ENCODE measurements at places on chromosomes 16 and 17.
A peak's percentile ranks its signal among the peaks of the same experiment; 100 is the strongest.

DNA sequence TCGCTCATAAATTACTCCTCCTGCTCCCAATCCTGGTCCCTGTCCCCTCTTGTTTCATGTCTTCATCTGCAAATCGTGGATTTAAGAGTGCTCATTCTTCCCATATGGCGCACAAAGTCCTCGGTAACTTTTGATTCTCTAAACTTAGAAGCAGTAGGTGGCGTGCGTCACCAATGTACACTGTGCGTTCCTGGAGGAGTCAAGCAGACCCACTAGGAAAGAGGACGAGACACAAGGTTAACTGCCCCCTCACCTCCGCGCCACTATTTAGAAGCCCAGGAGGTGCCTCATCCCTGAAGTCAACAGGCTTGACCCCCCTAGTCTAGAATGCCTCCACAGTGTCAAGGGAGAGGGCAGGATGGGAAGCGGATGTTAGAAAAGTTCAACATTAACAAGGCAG is 2.9 kb downstream of the SLC13A5 start:
- DNase-seq = no peak

DNA sequence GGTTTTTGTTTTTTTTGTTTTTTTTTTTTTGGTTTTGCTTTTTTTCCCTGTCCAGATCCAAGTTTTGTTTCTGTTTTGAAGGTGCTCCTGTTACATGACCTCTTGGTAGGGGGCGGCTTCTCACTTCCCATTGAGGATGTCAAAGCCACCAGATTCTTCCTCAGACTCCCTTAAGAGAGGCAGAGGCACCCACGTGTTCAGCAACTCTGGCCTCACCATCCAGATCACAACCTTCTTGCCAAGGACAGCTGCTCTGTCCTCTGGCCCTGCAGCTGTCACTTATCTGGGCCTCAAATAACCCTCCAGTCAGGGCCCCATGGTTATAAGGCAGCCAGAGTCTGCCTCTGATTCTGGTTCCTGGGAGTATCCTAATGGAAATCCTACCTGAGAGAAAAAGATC is 208.5 kb downstream of the STX8 start:
- DNase-seq = no peak

GRCh38 chr16:27538528-27538927 is 11.2 kb downstream of the GTF3C1 start:
- no peak for DNase-seq

GRCh38 chr17:38875477-38876075 is 5.7 kb downstream of the LASP1 start:
- no peak for DNase-seq

- DNase-seq = peak; percentile 30
Measured at GRCh38 chr17:81429821-81430551, 34.7 kb downstream of the BAHCC1 start.

GRCh38 chr16:25966172-25967097 is 274.7 kb downstream of the HS3ST4 start:
- DNase-seq = no peak

DNA sequence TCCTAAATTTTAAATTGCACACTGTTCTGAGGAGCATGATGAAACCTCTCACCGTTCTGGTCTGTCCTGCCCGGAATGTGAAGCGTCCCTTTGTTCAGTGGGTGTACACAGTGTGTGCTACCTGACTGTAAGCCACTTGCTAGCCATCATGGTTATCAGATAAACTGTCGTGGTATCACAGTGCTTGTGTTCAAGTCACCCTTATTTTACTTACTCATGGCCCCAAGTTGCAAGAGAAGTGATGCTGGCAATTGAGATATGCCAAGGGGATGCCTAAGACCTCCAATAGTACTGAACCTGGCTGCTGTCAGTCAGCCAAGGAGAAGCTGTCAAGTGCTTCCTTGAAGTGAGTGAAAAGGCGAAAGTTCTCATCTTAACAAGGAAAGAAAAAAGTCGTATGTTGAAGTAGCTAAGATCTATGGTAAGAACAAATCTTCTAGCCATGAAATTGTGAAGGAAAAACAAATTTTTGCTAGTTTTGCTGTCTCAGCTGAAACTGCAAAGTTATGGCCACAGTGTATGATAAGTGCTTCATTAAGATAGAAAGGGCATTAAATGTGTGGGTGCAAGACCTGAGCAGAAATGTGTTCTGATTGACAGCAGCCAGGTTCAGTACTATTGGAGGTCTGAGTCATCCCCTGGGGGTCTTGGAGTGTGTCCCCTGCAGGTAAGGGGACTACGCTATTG is 5.8 kb downstream of the PIK3R6 start:
- no peak for DNase-seq

GRCh38 chr17:45927247-45927646 is 32.9 kb downstream of the MAPT start:
- no peak for DNase-seq

DNA sequence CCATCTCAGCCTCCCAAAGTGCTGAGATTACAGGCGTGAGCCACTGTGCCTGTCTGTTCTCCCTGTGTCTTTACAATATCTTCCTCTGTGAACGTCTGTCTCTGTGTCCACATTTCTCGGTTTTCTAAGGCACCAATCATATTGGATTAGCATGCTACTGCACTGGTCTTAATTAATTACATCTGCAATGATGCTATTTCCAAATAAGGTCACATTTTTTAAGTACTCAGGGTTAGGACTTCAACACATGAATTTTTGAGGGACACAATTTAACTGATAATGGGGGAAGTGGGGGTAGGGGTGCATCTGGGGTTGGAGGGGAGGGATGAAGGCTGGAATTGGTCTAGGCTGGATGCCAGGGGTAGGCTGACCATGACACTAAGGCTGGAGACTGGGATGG is 102.6 kb downstream of the N4BP1 start:
- no peak for DNase-seq

DNA sequence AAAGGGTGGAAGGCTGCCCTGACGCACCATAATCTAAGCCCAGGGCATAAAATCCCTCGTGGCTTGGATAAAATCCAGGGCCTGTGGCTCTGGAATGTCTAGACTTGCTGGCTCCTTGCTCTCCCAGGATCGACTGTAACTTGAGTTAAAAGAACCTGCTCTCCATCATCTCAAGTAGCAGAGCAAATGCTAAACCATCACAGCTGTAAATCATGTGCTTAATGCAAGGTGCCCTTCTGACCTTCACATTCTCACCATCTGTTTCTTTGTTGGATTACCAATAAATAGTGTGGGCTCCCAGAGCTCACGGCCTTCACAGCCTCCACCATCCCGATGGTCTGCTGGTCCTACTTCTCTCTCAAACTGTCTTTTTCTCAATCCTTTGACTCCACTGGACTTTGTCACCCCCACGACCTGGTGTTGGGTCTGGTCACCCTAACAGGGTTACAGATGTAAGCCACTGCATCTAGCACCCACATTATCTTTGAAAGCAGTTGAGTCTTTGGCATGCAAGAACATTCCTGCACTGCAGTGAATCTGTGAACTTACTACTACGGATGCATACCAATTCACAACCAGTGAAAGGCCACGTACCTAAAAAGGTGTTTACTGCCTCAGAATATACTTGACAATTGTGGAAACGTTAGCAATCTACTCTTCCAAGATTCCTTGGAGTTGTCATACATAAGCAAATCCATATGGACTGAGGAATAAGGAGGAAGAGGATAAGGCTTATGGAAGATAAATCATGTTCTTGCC is 15.3 kb downstream of the RSL1D1 start:
- no peak for DNase-seq

DNA sequence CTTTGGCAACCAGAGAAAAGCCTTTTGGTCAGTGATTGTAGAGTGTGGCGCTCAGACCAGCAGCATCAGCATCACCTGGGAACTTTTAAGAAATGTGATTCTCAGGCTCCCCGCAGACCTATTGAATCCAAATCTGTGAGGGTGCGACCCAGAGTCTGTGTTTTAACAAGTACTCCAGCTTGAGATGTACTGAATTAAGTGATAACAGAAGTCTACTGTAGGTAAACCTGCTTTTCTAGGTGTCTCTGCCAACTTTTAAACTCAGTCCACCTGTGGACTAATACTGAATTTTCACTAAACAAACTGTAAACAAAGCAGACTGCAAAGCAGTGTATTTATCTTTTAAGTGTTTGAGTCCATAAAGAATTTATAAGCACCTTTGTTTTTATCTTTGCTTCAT is 43.6 kb downstream of the NUP93 start:
- no peak for DNase-seq

- DNase-seq = peak; percentile 31
Measured at GRCh38 chr16:83899272-83899897, 470 bp downstream of the MLYCD start.

- DNase-seq = no peak
Measured at GRCh38 chr16:50736448-50736847, 5.4 kb upstream of the CYLD start.

DNA sequence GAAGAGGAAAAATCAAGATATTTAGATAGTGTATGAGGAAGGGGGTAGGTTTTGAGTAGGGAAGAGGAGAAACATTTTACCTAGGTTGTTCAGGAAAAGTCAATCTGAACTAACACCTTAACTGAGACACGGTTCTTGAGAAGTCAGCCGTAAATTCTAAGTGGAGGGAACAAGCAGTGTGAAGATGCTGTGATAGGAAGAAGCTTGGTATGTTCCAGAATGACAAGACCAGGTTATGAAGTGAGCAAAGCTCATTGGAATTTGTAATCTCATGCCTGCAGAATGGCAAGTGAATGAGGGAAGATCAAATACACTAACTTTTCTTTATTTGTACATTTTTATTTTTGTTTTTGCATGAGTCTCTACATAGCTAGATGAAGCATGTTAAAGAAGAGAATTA is 307.6 kb downstream of the ZFHX3 start:
- DNase-seq = no peak

DNA sequence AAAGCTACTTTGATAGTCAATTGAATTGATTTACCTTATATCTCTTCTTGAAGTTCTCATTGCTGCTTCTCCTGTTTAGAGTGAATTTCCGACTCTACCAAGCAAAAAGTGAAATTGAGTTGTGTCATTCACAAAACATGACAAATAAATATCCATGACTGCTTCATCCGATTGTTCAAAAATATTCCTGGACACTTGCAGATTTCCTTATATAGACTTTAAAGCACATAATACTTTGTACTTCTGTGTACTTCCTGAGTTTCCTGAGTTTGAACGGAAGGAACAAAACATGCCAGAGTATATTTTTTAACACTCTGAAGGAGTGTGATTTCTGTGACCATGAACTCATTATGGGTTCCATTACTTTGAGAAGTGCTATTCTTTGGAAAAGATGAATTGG is 20.5 kb upstream of the VAT1L start:
- no peak for DNase-seq

- DNase-seq = no peak
Measured at GRCh38 chr16:17431012-17431411, 39.7 kb downstream of the XYLT1 start.

DNA sequence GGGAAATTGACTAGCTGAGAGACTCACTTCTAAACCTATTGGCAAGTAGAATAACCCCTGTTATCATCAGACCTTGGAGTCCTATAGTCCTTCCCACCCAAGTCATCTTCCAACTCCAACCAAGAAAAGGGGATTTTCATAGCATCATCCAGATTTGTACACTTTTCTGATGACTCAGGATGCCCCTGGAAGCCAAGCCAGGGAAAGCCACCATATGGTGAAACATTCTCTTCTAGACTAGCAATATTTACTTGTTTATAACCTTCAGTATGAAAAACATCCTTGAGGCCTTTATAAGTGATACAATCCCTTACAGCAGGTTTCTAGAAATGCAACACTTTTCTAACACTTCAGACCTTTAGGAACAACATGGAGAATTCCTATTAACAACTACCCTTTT is 618.8 kb upstream of the CDH11 start:
- no peak for DNase-seq

GRCh38 chr17:68288804-68289203 is 2.1 kb downstream of the SLC16A6 start:
- DNase-seq = peak; percentile 75

GRCh38 chr16:12461971-12462370 is 341.7 kb downstream of the CPPED1 start:
- no peak for DNase-seq

DNA sequence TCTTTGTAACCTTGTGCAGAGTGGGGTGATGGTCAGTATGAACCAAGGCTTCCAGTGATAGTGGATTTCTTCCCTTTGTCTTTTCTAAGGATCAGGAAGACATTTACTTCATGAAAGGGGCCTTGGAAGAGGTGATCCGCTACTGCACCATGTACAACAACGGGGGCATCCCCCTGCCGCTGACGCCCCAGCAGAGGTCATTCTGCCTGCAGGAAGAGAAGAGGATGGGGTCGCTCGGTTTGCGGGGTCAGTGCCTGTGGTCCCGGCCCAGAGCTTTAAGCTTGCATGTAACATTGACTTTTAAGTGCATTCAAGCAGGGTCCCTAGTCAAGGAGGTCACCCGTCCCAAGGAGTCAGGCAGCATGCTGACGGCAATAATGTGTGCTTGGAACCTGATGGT is 56.0 kb downstream of the MEAK7 start:
- no peak for DNase-seq

DNA sequence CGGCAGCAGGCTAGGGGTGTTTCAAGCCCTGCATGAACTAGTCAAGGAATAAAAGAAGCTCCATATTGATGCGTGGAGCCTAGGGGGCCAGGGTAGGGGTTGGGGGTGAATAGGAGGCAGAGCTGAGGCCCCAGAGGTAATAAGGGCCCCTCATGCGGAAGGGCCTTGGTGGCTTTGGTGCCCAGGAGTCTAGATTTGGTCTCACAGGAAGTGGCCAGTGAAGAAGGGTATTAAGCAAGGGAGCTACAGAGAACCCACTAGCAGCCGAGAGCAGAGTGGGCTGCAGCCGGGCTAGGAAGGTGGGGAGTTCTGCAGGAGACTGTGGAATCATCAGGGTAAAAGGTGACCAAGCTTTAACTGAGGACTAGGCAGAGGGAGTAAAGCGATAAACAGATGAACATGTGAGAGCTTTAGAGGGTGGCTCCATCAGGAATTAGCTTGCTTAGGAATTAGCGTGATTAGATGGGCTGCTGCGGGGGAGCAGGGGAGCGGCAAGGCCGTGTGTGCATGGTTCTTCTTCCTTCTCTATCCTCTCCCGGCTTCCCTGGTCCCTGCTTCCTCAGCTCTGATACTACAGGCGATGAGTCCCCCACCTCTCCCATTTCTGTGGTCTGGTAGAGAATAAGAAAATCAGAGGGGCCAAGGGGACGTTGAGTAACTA is 9.8 kb downstream of the GNGT2 start:
- no peak for DNase-seq

DNA sequence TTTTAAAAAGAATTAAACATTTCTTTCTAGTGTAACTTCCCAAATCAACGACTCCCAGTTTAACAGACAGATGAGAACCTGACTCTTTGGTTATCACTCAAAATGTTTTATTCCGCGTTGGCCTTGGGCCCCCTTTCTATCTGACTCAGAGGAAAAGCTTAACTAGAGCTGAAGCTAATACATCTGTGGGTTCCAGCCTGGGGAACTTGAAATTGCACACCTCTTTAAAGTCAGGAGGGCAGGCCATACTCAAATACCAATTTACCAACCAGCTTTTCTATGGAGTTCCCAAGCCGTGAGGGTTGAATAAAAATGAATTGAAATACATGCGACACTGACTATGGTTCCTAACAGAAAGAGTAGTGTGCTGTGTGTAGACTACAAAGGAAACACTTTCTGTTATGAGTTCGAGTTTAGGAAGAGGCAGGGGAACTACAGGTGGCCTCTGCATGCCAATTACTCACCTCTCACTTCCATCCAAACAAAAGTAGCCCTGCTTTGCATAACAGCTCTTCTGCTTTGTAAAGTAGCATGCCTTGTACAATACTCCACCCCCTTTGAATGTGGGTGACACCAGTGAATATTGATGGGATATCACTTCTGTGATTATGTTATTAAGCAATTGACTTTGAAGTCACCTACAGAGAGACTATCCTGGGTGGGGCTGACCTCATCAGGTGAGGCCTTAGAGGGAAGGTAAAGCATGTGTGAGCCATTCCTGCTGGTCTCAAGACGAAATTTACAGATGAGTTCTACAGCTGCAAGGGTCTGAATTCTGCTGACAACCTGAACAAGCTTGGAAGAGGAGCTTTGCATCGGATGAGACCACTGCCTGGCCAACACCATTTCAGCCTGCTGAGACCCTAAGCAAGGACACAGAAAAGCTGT is 92.1 kb downstream of the WDR59 start:
- DNase-seq = no peak
